ENCODE measurements at places on chromosomes 7 and 10.

DNA sequence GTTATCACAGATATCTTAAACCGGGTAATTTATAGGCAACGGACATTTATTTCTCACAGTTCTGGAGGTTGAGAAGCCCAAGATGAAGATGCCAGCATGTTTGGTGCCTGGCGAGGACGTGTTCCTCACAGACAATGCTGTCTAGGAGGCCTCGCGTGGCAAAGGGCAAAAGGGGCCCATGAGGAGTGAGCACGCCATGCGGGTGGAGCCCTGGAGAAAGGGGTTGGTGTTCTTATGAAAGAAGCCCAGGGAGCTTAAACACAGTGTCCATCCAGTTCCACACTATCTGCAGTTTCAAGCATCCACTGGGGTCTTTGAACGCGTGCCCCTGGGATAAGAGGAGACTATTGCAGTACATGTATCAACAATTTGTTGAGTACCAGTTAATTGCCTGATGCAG is 51.4 kb downstream of the CXCL12 start:
- DNase-seq: no peak

DNA sequence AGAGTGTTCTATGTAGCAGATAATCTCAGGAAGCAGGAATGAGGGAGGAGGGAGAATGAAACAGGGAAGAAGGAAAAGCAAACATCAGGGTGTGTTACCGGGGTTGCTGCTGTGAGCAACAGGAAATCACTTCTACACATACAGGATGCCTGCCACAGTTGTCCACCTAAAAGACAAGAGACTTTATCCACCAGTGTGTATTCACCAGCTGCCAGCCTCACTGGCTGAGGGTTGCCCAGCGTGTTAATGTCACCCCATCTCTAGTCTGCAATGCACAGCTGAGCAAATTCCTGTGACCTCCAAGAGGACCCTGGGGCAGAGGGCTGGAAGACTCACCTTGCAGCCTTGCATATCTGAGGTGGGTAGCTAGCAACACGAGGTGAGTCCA is 183.7 kb downstream of the GPAM start:
- no peak for DNase-seq

DNA sequence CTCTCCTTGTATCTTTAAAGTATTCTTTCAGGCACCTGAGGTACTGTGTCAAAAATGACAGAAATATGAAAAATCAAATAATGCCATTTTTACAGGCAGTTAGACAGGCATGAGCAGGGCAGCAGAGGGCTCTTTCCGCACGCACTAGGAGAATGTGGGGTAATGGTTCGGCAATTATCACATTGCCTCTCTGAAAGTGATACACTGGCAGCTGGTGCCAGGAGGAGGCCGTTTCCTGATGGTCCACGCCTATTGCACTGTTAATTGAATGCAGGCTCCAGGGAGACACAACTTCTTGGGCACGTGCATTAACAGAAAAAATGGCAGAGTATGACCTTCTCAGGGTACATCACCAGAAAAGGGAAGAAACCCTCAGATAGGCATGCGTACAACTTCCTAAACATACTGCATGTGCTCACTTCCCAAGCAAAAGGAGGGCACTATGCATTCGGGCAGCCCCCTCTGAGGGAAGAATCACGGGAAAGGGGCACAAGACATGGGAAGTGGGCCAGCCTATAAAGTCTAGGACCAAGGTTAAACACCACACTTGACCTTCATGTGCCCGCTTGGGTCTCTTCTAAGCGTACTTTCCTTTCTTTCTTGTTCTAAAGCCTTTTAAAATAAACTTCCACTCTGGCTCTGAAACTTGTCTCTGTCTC is 161.7 kb downstream of the TNS3 start:
- DNase-seq: peak; percentile 47

GRCh38 chr7:95205665-95206225 is 118.6 kb downstream of the PON1 start:
- no peak for DNase-seq

- no peak for DNase-seq
These were observed 32.6 kb downstream of the LRRTM3 start for GRCh38 chr10:66958466-66958865.

DNA sequence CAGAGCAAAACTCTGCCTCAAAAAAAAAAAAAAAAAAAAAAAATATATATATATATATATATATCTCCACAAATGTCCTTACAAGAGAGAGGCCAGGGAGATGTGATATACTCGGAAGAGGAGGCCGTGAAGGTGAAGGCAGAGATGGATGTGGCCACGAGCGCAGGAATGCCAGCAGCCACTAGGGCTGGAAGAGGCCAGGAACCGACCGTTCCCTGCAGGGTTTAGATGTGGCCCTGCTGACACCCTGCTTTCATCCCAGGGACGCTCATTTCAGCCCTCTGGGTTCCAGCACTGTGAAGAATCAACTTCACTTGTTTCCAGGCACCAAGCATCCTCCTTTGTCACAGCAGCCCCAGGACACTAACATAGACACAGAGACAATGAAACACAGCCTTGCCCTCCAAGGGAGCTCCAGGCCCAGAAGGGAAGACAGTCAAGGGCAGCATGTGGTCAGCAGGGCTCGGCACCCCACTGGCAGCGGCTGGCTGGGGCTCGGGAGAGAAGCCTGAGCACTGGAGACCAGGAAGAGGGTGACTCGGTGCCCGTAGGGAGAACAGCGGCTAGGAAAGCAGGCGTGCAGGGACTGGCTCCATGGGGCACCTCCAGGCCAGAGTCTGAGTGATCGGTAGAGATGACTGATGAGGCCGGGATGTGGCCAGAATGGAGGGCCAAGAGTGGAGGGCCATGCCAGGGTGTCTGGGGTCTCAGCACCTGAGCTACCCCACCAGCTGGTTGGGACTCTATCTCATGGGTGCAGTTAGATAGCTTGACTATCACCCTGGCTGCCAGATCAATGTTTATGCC is 7.6 kb downstream of the WDR86 start:
- no peak for DNase-seq

GRCh38 chr10:13815756-13816155 is 229.0 kb downstream of the PRPF18 start:
- DNase-seq: no peak

- no peak for DNase-seq
These were observed 279.4 kb upstream of the HABP2 start for GRCh38 chr10:113273181-113274163.

- no peak for DNase-seq
These were observed 7.8 kb downstream of the GARIN1A start for GRCh38 chr7:128679920-128680319.

- DNase-seq: no peak
These were observed 99.9 kb upstream of the BAIAP2L1 start for GRCh38 chr7:98500764-98501163.

- no peak for DNase-seq
These were observed 112.4 kb upstream of the FAM171A1 start for GRCh38 chr10:15483215-15484075.

- peak; percentile 78 for DNase-seq
These were observed 112.8 kb upstream of the PDCD4 start for GRCh38 chr10:110758898-110759297.

All from cardiac septum (tissue), 1 donor.